ENCODE measurements at places on chromosomes 16 and 17.

DNA sequence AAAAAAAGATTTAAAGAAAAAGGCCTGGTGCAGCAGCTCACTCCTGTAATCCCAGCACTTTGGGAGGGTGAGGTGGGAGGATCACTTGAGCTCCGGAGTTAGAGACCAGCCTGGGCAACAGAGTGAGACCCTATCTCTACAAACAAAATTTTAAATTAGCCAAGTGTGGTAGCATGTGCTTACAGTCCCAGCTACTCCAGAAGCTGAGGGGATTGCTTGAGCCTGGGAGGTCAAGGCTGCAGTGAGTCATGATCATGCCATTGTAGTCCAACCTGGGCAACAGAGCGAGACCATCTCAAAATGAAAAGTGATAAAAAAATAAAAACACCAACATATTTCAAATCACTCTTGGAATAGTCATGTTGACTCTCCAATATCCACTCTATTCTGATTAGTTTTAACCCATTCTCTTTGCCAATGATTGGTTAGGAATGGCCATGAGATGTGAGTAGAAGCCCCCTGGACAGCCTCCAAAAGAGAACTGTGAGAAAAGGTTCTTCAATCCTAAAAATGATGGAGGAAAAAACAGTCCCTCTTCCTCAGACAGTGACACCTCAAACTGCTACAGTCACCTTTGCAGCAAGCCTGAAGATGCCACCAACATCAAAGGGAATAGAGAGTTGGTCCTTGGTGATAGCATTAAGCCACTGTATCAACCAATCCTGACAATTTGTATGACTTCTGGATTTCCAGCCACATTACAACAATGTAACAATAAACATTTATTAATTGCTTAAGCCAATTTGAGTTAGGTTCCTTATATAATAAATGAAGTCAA is 2.9 kb upstream of the KANSL1 start:
- DNase-seq: no peak

GRCh38 chr17:57308543-57309186 is 52.3 kb downstream of the MSI2 start:
- DNase-seq: no peak

GRCh38 chr16:77617996-77618395 is 104.3 kb upstream of the NUDT7 start:
- no peak for DNase-seq

- DNase-seq: no peak
Measured at GRCh38 chr17:2138318-2138717, 83.4 kb downstream of the HIC1 start.

DNA sequence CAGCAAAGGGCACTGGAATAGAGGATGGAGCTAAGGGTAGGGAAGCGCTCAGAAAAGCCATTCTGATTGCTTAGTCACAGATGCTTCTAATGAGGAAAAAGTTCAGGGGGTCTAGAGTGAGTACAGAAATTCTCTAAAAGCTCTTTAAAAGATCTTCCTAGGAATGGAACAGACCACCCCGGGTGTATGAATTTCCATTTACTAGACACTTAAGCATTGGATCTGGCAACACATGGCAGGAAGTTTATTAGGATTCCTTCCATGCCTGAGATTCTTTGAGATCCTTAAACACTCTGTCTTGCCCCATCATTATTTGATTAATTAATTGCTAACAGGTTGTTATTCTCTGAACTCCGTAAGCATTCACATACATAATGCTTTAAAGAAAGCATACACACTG is 8.5 kb downstream of the KRTAP9-7 start:
- DNase-seq: no peak

DNA sequence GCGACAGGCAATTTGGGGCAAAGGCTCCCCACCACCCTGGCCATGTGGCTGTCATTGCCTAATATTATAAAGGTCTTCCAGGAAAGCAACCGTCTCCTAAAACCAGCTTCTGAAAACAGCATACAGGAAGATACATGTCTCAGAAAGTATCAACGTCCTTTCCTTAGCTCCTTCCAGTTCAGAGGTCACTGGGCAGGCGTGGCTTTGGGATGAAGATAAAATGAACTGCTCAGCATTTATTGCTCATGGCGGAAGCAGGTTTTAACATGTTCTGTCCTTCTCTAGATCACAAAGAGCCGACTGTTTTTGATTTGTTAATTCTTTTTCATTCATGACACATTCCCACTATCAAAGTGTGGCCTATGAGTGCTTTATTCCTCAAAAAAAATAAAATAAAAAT is 8.0 kb downstream of the CFAP20 start:
- DNase-seq: no peak

- no peak for DNase-seq
Measured at GRCh38 chr17:16873174-16874035, 98.5 kb downstream of the TNFRSF13B start.

DNA sequence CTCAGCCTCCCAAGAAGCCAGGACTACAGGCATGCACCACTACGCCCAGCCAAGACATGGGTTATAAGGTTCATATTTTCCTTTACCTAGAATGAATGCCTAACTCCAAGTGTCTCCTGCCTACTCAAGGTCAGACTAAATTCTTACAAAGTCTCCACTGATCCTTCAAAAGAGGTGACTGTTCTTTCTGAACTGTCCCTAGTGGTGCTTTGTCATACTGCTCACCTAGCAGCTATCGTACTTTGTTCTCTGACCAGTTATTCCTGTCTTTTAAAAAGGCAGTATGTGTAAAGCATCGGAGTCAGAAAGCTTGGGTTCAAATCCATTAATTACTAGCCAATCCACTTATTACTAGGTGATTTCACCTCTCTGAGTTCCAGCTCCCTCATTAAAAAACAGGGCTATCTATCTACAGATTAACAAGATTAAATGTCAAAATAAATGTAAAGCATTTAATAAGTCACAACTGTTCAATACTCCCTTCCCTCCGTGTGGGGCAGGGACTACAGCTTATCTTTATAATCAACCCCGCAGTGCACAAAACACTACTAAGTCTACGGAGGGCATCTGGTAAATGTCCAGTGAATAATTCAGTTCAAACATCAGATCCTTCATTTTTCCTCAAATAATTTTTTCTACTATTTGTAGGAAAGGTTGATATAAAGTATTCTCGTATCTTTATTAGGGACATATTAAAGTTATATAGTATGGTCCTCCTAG is 20.0 kb upstream of the ITGA2B start:
- DNase-seq: no peak
